CD4-positive, alpha-beta T cell treated with Interleukin-15 for 1 hour (primary cell): ENCODE measurements at places on chromosomes 2 and 18.

GRCh38 chr18:10839421-10839820 lies 309.9 kb downstream of the PIEZO2 start:
- no peak for DNase-seq

GRCh38 chr18:13562494-13563029 lies 163.8 kb downstream of the FAM210A start:
- DNase-seq = peak; percentile 78

DNA sequence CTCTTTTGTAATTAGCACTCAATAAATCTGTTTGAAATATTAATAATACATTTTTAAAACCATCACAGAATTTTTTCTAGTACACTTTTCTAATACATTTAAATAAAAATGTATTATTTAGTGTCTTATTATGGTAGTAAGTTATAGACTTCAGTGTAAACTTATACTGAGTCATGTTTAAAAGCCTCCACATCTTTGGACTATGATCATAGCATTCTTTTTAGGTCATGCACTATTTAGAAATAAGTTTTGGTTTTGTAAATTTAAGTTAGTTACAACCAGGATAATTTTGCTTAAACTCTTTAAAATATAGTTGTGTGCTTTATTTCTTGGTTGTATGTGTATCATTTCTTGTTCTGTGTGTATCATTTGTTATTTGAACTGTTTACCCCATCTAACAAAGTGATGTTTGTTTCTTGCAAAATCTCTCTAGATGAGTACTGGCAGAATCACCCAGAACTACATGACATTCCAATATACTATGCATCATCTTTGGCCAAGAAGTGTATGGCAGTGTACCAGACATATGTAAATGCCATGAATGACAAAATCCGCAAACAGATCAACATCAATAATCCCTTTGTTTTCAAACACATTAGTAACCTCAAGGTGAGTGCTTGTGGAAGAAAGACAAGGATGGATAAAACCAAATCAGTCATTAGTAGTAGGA lies 16.7 kb downstream of the CPSF3 start:
- DNase-seq = no peak

DNA sequence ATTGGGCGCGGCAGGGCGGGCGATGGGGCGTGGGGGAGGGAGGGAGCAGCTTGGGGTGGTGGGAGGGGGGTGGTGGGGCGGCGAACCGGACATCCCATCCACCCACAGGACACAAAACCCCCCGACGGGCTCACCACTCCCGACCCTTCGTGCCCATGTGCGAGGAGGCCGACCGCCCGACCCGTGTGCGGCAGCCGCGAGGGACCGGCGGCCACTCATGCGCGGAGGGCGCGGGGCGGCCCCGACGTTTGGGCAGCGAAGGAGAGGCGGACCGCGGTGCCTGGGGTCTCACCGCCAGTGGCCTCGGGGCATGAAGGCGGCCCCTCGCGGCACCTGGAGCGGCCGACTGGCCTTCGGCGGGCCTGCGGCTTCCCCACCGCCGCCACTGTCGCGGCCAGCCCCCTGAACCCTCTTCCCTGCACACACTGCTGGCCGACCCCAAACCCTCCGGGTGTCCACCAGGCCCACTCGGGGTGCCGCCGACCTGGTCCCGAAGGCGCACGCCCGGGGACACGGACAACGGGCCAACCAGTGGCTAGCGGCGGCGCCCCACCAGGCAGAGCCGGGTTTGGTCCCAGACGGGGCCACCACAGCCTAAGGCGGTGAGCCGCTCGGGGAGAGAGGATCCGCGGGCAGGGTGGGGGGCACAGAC lies 94.6 kb upstream of the ANKRD30BL start:
- no peak for DNase-seq

DNA sequence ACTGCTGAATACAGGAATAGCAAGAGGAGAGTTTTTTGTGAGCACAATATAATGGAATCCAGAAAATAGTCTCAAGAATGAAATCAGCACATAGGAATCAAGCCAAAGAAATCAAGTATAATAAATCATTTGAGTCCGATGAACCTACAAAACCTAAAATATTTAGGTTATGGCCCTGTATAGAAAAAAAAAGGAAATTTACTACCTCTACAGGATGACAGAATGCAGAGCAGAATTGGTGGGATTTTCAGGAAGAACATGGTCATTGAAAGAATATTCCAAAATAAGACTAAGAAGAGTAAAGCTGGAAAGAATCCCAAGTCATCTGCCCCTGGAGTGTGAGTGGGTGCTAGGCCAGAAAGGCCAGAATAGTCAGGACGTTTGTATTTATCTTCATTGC lies 1041.2 kb upstream of the CDH2 start:
- no peak for DNase-seq

- no peak for DNase-seq
These were observed 112.1 kb upstream of the LRATD1 start for GRCh38 chr2:14520385-14520945.

- DNase-seq = no peak
These were observed 120.9 kb downstream of the FAM210A start for GRCh38 chr18:13605477-13605876.

GRCh38 chr2:205610437-205610836 lies 71.9 kb upstream of the NRP2 start:
- no peak for DNase-seq

DNA sequence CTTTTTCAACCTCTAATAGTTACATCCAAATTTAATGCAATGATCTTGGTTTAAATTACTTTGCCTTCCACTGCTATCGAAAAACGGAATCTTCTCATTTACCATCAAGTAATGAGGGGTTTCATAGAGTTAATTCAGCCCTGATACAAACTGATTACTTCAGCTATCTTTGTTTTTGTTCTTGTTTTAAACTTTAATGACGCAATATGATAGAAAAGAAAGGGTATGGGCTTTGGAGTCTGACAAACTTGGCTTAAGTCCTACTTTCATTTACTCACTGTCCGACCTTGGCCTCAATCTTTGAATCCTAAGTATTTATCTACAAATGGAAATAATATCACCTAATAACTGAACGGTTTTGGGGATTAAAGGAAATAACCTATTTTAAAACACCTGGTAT lies 16.1 kb downstream of the ADAM17 start:
- DNase-seq = no peak

GRCh38 chr2:235725841-235726240 lies 232.0 kb downstream of the AGAP1 start:
- DNase-seq = no peak

DNA sequence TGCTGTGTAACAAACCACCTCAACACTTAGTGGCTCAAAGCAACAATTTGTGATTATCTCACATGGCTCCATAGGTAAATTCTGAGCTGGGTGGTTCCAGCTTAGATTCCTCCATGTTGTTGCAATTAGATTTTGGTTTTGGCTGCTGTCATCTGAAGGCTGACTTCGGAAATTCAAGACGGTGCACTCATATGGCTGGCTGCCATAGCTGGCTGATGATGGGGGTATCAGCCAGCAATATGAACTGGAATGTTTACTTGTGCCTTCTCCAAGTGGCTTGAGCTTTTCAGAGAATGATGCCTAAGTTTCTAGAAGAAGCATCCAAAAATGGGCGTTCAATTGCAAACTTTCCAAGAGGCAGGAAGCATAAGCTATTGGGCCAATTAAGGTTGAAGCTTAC lies 213.1 kb downstream of the GCA start:
- no peak for DNase-seq

GRCh38 chr2:103437161-103437560 lies 675.3 kb downstream of the TMEM182 start:
- DNase-seq = no peak

GRCh38 chr2:37080266-37080665 lies 3.9 kb downstream of the HEATR5B start:
- DNase-seq = no peak

GRCh38 chr18:69747388-69747787 lies 200.3 kb downstream of the CD226 start:
- DNase-seq = no peak

DNA sequence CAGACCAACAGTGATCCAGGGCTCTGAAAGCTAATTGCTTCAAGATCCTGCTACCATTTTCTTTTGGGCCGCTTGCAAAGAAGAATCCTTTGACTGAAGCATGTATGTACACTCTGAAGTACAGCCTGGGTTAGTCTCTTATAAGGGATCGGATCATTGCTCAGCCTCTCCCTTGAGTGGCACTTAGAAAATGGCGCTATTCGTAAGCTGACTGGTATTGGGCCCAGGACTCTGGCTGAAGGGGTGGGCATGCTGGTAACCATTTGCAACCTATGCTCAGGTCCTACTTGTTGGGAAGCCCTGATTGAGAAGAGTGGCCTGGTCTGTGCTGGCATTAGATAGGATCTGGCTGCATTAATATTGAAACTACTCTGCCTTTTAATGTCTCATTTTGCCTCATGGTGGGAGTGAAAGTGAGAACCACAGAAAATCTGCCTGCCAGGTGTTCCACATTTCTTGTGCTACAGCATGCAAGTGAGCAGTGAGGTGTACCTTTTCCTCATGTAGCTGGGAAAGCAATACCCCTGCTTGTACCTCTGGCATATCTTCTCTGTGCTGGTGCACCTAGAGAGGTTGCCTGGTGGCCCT lies 661 bp upstream of the MGAT5 start:
- no peak for DNase-seq
